ENCODE measurements at places on chromosomes 2 and 18.

DNA sequence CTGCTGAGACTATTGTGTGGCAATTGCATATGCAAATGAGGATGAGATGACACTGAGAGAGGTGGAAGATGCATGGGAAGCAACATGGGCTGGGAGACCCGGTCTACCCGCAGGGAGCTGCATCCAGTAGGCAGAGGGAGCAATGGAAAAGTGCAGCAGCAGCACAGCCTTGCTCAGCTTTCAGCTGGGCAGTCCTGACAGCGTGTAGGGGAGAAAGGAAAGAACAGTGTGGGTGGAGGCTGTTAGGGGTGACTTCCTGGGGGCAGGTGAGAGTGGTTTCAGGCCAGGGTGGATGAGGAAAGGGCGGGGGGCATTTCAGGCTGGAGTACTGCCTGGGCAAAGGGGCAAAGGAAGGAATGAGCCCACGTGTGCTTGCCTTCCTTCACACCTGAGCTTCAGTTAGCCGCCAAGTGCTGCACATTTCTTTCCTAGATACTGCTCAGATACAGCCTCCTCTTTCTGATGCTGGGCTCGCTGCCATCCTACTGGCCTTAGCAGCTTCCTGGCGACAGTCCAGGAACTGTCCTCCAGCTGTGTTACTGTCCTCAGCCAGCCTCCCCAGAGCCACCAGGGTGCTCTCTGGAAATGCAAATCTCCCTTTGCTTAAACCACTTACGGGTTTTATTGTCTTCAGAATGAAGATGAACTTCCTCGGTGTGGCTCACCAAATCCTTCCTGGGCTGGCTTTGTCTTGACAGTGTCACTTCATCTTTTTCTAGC is 276.3 kb downstream of the TSN start:
- H3K27ac ChIP-seq = no peak overlapping the region
- H3K4me3 ChIP-seq = no peak overlapping the region
- no peaks in the 10 kb centered on the region for H3K36me3 ChIP-seq
- peaks cover 1% of the 10 kb centered on the region for H3K4me1 ChIP-seq

- no peak overlapping the region for H3K4me3 ChIP-seq
- H3K36me3 ChIP-seq = no peaks in the 10 kb centered on the region
- no peaks in the 10 kb centered on the region for H3K4me1 ChIP-seq
- DNase-seq = no peak
Measured at GRCh38 chr18:76610933-76611749, 116.1 kb upstream of the ZNF516 start.

GRCh38 chr2:198654646-198655045 is 803.1 kb downstream of the SATB2 start:
- no peaks in the 10 kb centered on the region for H3K36me3 ChIP-seq
- H3K4me1 ChIP-seq = no peaks in the 10 kb centered on the region
- no peak for DNase-seq
- no peaks in the 10 kb centered on the region for H3K27me3 ChIP-seq
- H3K27ac ChIP-seq = no peak overlapping the region

GRCh38 chr2:80437959-80438358 is 133.4 kb upstream of the LRRTM1 start:
- H3K27ac ChIP-seq = no peak overlapping the region
- no peak for DNase-seq
- no peaks in the 10 kb centered on the region for H3K4me1 ChIP-seq
- no peak overlapping the region for H3K4me3 ChIP-seq

- no peak overlapping the region for H3K27ac ChIP-seq
- no peaks in the 10 kb centered on the region for H3K4me1 ChIP-seq
- DNase-seq = no peak
- no peaks in the 10 kb centered on the region for H3K36me3 ChIP-seq
- no peaks in the 10 kb centered on the region for H3K27me3 ChIP-seq
- no peak overlapping the region for H3K4me3 ChIP-seq
Measured at GRCh38 chr2:142862847-142863246, 14.6 kb upstream of the KYNU start.

- no peak overlapping the region for H3K27ac ChIP-seq
- H3K27me3 ChIP-seq = no peaks in the 10 kb centered on the region
- no peak overlapping the region for H3K4me3 ChIP-seq
- no peak for DNase-seq
- peaks cover 3% of the 10 kb centered on the region for H3K4me1 ChIP-seq
- no peaks in the 10 kb centered on the region for H3K36me3 ChIP-seq
Measured at GRCh38 chr2:217956586-217957457, 46.0 kb downstream of the TNS1 start.

DNA sequence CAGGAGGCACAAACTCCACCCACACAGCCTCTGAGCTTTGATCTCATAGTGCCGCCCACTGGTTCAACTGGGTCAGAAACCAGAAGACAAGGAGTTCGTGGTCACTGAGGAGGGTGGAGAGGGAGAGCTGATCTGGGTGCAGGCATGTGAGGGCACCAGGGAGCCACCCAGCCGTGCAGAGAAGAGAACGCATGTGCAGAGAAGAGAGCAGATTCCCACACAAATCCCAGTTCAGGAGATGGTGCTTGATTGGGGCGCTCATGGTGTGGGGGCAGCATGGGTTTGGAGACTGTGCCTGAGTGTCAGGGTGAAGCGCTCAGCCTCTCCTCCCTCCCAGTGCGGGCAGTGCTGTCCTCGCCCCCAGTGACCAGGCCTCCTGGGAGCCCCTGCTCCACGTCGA is 375.2 kb upstream of the MYT1L start:
- H3K36me3 ChIP-seq = no peaks in the 10 kb centered on the region
- no peak for DNase-seq
- H3K4me1 ChIP-seq = peaks cover 4% of the 10 kb centered on the region
- no peak overlapping the region for H3K27ac ChIP-seq
- no peak overlapping the region for H3K4me3 ChIP-seq

DNA sequence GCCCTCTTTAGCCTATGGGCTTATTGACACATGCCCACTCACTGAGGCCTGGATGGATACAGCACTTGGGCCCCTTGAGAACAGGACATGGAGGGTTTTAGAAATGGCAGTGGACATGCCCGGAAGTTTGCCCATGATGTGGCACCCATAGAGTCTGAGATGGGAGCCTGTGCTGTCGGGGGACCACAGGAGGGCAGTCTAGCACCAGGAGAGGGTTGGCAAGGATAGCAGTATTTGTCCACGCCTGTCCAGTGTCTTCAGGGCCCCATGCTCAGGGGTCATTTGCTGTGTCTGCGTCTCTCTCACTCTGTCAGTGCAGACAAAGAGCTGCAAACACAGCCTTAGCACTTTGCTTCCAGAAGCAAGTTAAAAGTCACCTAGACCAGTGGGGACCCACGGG is 48.7 kb downstream of the IL1RL2 start:
- H3K4me3 ChIP-seq = no peak overlapping the region
- H3K36me3 ChIP-seq = no peaks in the 10 kb centered on the region
- H3K27ac ChIP-seq = no peak overlapping the region
- no peak for DNase-seq
- H3K4me1 ChIP-seq = no peaks in the 10 kb centered on the region

DNA sequence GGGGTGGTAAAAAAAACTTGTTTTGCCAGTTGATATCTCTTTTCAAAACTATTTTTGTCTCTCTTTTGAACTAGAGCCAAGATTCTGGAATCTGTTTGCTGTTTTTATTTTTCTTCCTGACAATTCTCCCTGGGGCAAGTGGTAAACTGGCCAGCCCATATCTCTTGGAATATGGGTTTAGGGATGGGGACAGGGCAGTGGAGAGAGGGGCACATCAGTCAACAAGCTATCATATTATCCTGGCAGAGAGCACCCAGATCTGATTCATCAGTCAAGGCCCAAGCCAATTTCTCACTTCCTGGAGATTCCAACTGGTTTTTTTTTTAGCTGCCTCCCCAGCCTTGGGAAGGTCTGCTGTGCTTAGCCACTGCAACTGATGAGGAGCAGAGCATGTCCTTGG is 52.3 kb downstream of the ARHGAP28 start:
- no peak overlapping the region for H3K4me3 ChIP-seq
- peaks cover 7% of the 10 kb centered on the region for H3K4me1 ChIP-seq
- no peaks in the 10 kb centered on the region for H3K36me3 ChIP-seq
- no peaks in the 10 kb centered on the region for H3K27me3 ChIP-seq
- DNase-seq = no peak

DNA sequence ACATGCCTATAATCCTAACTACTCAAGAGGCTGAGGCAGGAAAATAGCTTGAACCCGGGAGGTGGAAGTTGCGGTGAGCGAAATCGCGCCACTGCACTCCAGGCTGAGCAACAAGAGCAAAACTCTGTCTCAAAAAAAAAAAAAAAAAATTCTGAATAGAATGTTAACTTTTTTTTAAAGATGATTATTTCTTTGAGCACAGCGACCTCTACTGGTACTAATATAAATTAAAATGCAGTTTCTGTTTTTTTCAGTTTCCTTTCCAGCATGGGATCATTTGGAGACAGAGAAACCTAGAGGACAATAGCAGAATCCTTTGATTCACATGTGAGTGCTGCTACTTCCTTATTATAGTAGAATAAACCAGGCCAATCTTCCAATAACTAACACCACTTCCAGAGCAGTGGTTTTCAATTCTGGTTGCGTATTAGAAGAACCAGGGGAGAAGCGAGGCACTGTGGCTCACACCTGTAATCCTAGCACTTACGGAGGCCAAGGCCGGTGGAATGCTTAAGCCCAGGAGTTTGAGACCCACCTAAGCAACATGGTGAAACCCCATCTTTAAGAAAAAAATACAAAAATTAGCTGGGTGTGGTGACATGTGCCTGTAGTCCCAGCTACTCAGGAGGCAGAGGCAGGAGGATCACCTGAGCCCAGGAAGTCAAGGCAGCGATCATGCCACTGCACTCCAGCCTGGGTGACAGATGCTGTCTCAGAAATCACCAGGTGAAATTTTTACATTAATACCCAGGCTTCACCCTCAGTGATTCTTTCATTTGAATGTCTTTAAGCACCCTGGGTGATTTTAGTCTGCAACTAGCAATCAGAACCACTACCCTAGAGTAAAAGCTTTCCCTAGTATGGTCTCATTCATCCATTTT is 10.1 kb downstream of the SRSF7 start:
- no peaks in the 10 kb centered on the region for H3K4me1 ChIP-seq
- no peak overlapping the region for H3K4me3 ChIP-seq
- H3K27me3 ChIP-seq = no peaks in the 10 kb centered on the region
- no peak overlapping the region for H3K27ac ChIP-seq

All from iPS DF 6.9 (cell line).